Stimulated activated naive B cell treated with anti-CD40 and anti-IgM and Interleukin-4, amounts not matched to agents 10 μg/mL and 1 μg/mL and 100 μg/mL, for 72 hours (primary cell): ENCODE measurements at places on chromosomes 2 and 18.

DNA sequence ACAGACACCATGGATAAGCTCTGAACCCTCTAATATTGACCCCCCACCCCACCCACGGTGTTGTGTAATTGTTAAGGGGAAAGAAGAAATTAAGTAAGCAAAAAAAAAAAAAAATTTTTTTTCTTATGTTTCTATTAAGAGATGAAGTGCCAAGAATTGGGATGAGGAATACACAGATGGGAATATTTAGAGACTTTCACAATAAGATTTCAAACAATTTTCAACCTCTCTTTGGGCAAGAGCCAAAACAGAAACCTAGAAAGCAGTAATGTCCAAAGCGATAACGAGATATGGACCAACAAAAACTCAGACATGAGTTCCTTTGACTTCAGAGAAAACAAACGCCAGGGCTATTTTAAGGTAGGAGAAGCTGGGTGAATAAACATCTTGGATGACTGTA is 14.4 kb downstream of the PIEZO2 start:
- DNase-seq, result no peak

DNA sequence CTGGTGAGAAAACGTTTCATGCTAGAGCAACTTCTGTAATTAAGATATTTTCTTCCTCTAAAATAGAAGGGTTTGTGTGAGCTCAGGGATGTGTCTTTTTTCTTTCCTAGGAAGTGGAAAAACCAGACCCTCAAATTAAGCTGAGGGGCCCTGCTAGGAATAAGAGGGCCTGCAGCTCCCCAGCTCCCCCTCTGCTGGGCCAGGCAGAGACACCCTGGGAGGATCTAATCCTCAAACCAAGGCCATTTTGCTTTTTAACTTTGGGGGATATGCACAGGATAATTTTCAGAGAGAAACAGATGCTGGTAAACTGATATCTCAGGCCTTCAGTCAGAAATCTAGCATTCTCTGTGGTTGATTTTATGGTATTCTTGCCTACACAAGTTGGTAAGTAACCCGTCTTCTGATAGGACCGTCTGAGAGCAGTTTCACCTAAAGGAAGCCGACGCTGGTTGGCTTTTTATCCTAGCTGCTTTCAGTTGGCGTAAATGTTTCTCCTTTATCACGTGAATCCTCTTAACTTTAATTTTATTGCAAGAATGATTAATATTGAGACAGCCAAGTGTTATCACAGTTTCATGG is 34.8 kb downstream of the SNTG2 start:
- DNase-seq, result no peak

GRCh38 chr18:49243391-49243790 is 217.1 kb downstream of the DYM start:
- no peak for DNase-seq

DNA sequence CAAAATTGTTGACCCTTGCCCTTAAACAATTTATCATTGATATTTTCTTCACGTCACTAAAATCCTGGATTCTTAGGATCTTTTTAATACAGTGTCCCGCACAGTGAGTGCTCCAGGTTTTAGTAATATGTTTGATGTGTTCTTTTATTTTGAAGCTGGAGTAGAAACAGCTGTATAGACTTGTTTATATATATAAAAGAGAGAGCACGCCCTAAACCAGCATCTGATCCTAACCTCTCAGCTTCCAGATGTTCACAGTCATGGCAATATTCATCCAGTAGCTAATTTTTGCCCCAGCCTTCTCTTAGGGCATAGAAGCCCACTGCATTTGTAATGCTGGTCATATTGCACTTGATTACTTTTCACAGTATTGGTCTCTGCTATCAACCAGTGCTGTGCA is 170.0 kb upstream of the EPAS1 start:
- DNase-seq, result no peak

DNA sequence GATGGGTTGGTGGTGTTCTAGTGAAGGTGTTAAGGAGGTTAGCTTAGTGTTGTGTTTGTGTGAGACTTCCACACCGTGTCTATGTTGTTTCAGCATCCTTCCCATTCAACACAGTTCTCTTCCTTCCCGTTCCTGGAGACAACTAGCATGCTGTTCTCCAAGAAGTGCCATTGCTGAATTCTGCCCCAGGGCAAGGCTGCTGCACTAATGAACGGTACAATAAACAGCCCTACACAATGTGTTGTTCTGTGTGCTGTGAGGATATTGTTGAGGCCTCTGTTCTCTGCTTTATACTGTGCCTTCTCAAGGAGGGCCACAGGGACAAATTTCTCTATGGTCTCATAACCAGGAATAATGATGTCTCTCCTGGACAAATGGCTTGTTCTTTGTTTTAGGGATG is 39.8 kb upstream of the ZEB2 start:
- DNase-seq, result no peak

DNA sequence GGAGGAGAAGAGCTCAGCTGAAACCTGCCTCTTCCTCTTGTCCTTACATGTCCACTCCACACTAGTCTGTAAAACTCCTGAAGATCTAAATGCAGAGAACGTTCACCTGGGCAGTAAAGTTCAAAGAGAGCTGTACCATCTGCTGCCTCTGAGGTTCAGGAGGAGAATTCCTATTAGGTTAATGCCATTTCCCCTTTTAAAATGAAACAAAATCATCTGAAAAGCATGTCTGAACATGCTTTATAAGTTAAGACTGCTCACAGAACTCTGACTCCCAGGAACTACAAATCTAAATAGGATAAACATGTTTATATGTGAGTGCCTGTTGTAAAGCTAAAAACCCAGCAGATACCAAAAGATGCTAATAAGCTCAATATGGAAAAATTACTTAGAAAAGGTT is 164.4 kb downstream of the AFF3 start:
- no peak for DNase-seq

GRCh38 chr18:79589601-79590091 is 90.0 kb upstream of the CTDP1 start:
- DNase-seq, result no peak

GRCh38 chr2:84963692-84964405 is 7.1 kb upstream of the KCMF1 start:
- DNase-seq, result no peak

- DNase-seq, result no peak
These were observed 590 bp downstream of the MDH1 start for GRCh38 chr2:63589148-63589958.

DNA sequence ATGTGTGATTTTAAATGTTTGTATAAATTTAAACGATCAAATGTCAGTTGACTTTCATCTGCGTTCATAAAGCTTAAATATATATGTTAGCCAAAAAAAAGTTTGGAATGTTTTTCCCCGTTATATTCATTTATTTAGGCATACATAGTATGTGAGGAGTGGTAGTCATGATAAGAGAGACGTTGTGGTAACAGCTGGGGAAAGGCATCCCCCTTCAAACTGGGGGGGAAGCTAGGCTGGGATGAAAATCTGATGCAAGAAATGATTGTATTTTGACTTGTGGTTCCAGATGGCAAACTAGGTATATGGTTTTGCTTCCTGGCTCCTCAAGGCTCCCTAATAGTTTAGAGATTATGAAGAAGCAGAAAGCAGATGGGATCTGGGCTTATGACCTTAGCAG is 30.1 kb downstream of the ITGA6 start:
- no peak for DNase-seq

DNA sequence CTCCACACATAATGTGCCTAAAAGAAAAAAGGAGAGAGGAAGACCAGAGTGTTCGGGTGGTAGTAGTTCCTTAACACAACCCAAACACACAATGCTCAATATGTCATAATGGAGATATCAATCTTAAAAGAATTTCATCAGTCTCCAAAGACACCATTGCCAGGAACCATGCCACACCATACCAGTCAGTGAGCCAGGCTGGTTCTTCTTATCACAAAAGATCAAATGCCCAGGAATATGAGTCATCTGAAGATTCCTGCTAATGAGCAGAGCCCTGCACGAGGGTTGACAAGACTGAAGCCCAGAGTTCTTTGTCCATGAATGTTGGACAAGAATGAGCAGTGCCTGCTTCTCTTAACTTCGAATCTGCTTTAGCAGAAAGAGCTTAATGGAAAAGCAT is 262.3 kb downstream of the ZNF516 start:
- no peak for DNase-seq

DNA sequence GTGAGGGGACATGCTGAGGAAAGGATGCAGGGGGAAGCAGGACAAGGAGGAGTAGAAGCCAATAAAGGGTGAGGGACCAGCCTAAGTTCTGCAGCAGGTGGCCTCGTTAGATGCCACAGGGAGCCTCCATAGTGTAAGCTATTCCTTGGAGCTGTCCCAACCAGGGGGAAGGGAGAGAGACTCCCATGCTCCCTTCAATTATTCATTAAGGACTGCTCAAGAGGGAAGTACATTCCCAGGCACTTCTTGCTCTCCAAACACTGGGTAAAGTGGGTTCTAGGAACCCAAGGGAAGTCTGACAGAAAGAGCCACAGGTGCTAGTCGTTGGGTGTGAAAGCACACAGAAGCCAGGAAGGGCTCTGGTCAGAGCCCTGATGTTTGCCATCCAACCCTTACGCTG is 193.7 kb downstream of the SLC39A10 start:
- no peak for DNase-seq

- no peak for DNase-seq
These were observed 166.9 kb downstream of the ETAA1 start for GRCh38 chr2:67564076-67564475.

- no peak for DNase-seq
These were observed 13.9 kb downstream of the SLC19A3 start for GRCh38 chr2:227703961-227704360.

- peak; percentile 18 for DNase-seq
These were observed at the start of gene TYMS for GRCh38 chr18:657311-658000. TYMS (plus strand) TSS chr18:657653; CDS start chr18:657743, 90 bp downstream.

DNA sequence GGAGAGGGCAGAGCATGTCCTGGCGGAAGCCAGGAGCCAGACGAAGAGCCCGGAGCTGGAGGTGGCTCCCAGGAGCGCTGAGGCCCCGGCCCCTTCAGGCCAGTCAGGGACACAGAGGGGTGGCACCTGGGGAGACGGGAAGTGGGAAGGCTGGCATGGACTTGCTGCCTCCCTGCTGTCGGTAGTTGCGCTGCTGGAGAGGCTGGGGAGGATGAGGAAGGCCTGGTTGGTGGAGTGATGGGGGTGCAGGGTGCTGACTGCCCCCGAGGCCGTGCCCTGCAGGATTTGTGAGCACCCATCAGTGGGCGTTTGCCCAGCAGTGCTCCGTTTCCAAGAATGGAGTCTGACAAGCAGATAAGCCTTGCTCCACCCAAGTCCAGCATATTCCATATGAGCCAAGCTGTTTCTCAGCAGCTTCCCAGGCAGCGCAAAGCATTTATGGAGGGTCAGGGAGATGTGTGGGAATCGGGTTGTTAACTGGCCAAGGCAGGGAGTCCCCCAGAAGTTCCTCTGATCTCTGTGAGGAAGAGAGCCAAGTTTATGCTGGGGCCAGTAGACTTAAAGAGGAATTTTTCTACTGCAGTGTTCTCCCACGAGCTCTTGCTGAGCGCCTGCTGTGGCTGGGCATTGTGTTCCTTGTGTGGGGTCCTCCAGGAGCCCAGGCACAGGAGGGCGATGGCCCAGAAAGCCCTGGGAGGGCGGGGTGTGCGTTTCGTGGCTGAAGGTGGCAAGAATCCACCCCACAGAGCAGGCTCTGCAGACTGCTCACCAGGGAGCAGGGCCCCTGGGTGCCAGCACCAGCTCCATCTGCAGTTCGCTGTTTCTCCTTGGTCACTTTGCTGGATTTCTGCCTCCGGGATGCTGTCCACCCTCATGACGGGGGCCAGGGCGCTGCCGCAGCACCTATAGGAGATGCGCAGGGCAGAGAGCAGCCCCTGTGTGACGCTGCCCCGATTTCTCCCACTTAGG is 250.2 kb downstream of the ALPK2 start:
- no peak for DNase-seq

DNA sequence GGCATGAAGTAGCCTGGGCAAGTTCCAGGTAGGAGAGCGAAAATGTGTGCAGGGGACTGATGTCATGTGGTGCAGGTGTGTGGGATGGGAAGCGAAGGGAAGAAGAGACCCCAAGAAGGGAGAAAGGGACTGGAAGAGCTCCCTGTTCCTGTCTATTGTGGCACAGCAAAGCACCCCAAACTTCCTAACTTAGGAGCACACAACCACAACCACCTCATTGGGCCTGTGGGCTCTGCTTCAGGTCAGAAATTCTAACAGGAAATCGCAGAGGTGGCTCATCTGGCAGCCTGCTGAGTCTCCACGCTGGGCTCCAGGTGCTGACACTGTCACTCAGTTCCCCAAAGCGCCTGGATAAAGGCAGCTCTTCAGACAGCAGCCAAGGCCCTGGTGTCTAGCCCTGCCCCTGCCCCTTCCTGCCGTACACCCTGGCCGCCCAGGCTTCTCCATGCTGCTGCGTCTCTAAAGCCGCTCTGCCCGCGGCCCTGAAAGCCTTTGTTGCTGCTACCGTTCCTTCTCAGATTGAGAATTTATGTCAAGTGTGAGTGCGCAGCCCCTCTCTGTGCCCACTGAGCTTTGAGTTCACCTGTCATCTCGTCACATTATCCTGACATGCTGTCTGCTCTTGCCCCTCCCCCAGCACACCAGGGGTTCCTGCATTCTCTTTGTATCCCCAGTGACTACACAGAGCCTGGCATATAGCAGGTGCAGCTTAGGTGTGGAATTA is 140.2 kb upstream of the BCL2L11 start:
- DNase-seq, result no peak

- no peak for DNase-seq
These were observed 267.6 kb downstream of the DCDC2C start for GRCh38 chr2:3970791-3971651.

GRCh38 chr2:136235546-136235945 is 117.6 kb upstream of the CXCR4 start:
- no peak for DNase-seq

DNA sequence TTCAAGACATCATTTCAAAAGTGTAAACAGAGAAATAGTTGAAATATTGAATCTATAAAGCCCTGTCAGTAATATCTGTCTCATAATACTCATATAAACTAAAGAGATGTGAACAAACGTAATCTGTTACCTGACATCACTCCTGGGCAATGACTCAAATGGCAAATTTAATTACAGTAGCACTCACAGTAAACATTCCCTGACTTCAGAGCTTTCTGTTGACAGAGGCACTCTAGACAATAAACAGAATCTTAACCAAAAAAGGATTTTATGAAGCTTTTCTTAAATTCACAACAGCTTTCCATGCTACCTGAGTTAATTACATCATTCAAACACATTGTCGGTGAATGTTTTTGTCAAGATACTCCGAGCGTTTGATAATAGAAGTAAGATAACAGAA is 128.1 kb upstream of the PDE1A start:
- DNase-seq, result no peak

DNA sequence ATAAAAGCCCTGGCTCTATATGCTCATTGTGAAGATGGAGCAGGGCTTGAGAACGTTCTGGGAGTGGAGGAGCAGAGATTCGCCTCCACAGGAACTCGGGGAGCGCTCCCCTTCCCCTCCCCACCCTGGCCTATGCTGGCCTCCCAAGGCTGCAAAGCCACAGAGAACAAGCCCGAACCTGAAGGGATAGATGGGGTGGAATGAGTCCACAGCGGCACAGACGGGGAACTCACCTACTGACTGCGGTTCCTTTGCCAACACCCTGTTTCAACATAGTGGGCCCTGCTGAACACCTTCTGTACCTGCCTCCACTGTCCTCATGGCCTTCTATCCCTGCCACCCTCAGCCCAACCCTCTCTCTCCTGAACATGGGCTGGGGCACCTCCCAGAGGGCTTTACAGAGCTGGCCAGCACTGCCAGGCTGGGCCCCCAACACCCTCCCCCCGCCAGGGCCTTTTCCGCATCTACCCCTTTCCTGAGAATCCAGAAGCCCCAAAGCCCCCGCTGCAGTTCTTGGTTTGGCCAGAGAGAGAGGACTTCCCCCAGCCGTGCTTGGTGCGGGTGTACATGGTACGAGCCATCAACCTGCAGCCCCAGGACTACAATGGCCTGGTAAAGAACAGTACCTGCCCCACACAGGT is 41.5 kb downstream of the LMAN2L start:
- no peak for DNase-seq

- DNase-seq, result no peak
These were observed 10.2 kb downstream of the XDH start for GRCh38 chr2:31404302-31404701.

- no peak for DNase-seq
These were observed 18.3 kb downstream of the HS6ST1 start for GRCh38 chr2:128300151-128301020.
